ENCODE measurements at places on chromosomes 12 and 14. TPM values are rescaled to one million over a fixed set of nuclear protein-coding genes. Genes with fewer than 3 reads are reported as not detected.

TEX52 gene
- total RNA-seq = not detected

LIN7A gene
- total RNA-seq = not detected

PRH1 gene
- total RNA-seq = 8.6 TPM

DNA sequence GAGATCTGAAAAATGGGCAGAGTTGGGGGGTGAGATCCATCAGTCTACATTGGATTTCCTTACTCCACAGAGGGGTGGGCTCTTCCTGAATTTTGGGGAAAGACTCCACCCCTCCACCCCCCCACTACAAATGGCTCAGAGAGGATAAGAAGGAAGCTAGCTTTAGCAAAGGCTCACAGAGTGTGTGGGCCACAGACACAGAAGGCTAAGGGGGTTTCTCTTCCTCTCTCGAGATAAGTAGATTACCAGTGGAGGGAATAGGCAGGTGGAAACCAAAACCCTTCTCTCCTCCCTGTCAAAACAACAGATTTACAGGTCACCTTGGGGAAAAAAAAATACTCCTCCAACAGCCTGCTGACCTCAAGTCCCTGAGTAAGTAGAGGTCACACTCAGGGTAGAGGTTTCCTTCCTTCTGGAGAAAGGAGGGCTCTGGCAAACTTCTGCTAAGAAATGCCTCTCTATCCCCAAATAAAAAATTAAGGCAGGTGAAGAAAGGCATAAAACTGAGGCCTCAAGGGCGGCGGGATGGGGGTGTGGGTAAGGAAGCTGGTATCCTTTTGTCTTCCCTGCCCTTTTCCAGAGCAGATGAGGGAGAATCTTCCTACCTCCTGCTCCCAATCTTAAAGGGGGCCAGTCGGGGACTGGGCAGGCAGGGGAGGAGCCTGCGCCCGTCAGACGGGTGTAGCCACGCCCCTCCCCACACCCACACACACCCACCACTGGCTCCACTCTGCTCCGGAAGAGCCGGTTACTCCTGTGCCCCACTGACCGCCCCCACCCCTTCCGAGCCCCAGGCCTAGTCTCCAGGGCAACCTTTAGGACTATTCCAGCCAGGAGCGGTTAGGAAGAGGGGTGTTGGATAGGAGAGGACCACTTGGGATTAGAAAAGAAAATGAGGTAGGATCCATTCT is 1.9 kb upstream of the BAZ2A start:
- DNase-seq = peak; percentile 51
- no peak overlapping the region for H3K4me3 ChIP-seq
- peaks cover 72% of the 10 kb centered on the region for H3K4me1 ChIP-seq
- H3K27ac ChIP-seq = peak overlapping the region; percentile 17
- no peaks in the 10 kb centered on the region for H3K36me3 ChIP-seq
- H3K27me3 ChIP-seq = no peaks in the 10 kb centered on the region

DNA sequence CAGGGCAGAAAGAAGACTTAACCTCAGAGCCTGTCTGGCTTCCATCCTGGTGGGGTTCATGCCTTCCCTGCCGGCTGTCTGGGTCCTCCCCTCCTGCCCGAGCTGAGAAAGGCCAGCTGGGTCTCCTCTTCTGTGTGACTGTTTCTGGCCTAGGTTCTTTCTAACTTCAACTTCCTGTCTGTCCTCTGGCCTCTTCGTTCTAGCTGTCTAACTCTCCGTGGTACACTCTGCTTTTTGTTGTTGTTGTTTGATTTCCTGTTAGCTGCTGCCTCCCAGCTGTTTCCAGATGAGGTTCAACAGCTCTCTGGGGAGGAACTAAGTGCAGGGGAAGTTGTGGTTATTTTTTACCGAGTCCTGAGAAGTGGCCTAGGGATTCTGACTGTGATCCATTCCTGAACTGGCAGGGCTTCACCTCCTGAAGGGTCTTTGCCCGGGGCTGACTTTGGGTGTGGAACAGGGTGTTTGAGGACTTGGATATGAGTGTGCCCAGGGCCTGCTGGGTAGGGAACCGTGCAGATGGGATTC is 3.2 kb downstream of the MLXIP start:
- H3K36me3 ChIP-seq = no peaks in the 10 kb centered on the region
- H3K27me3 ChIP-seq = no peaks in the 10 kb centered on the region
- H3K4me3 ChIP-seq = peak overlapping the region; percentile 67
- peaks cover 69% of the 10 kb centered on the region for H3K4me1 ChIP-seq
- H3K27ac ChIP-seq = peak overlapping the region; percentile 84
- peak; percentile 64 for DNase-seq

DNA sequence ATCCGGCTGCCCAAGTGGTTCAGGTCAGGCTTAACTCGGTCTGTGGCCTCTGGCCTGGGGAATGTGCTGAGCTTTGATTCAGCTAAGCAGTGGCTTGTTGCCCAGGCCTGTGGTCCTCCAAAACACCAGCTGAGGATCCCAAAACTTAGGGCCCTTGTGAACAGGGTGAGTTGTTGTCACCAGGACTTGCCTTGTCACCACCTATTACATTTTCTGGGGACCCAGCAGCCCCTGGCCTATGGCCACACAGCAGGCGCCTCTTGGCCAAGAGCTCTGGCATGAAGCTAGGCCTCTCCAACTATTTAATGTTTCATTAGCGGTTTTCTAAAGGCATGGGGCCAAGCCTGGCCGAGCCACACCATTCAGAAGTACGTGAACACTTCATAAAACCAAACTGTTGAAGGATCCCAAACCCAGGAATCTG is 343.7 kb downstream of the CACNA1C start:
- no peaks in the 10 kb centered on the region for H3K4me1 ChIP-seq
- H3K36me3 ChIP-seq = no peaks in the 10 kb centered on the region
- no peak overlapping the region for H3K27ac ChIP-seq

DNA sequence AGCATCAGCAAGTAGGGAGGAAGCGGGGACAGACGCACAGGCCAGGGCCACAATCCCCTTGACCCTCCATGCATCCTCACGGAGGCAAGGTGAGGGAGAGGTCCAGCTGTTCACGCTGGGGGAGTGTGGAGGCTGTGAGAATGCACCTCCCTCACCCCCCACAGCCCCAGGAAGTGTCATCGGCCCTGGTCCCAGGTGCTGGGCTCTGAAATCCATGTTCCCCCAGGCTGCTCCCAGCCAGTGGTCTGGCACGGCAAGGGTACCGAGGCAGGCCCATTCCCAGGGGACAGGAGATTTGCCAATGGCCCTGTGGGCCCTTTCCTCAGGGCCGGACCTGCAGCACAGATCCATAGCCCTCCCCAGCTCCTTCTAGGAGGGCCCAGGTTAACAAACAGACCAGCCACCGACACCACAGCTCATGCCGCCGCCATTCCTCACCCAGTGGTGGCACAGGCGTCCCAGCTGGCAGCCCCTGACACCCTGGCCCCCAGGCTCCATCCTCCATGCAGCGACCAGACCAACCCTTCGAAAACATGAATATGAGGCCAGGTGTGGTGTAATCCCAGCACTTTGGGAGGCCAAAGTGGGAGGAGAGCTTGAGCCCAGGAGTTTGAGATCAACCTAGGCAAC is 21.9 kb upstream of the EIF5 start:
- DNase-seq = no peak
- H3K4me3 ChIP-seq = no peak overlapping the region
- no peak overlapping the region for H3K27ac ChIP-seq

Data from CD8-positive, alpha-beta memory T cell (primary cell).